ENCODE measurements at places on chromosomes 3 and 15.

DNA sequence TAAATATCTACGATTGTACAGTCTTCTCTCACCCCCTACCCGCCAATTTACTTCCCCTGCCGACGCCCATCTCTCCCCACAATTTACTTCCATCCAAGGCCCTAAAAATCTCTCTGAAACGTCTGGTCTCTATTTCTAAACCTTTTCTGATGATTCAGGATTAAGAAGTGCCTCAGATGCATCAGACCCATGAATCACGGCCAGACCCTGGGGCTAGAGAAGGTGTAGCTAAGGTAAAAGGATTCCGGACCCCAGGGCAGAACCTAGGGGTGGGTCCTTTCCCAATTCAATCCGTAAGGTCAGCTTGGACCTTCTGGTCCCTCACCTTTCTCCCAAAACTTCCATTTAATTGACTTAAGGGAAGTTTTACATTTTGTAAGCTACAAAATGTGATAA, 46.4 kb downstream of the LRIG1 start:
- DNase-seq = no peak

DNA sequence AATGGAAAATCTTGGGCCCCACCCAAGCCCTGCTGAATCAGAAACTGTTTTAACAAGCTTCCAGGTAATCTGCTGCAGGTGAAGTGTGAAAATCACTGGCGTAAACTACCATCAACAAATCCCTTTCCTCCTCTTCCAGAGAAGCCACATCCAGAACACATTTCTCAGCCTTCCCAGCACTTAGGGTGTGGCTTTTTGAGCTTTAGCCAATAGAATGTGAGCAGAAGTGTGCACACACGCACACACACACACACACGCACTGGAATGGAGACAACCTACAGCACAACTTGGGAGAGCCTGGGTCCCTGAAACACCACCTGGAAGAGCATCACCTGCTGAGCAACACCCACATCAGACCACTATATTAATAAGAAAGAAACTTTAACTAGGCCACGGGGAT, 98.6 kb downstream of the OSBPL10 start:
- DNase-seq = no peak

DNA sequence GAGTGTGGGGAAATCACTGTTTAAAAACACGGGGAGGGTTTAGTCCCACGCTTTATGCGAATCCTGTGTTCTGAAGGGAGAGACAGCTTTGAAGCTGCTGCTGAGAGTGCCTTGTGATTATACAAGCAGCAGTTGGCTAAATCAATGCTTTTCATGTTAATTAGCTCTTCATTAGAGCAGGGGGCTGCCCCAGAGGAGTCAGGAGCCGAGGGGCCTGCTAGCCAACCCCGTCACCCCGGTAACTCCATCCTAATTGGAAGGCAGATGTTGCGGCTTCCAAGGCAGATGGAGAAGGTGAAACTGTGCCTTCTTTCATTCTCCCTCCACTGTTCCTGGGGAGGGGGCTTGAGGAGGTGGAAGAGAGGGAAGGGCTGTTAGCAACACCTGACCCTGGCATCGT, 92.4 kb upstream of the ANKRD34C start:
- DNase-seq = no peak

DNA sequence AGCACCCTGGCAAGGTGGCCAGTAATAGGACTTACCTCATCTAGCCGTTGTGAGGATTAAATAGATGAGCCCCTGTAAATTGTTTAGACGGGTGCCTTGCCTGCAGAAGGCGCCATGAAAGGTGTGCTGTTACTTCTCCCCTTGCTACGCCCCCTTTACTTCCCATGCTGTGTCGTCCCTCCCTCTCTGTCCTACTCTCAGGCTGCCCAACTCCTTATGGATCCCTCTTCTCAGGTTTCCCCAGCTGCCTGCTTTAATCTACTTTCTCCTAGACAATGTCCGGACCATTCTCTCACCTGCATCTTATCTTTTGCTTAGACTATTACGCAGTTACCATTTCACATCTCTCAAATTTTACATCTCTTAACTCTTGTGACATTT, 1.7 kb upstream of the FBXW12 start:
- DNase-seq = no peak

DNA sequence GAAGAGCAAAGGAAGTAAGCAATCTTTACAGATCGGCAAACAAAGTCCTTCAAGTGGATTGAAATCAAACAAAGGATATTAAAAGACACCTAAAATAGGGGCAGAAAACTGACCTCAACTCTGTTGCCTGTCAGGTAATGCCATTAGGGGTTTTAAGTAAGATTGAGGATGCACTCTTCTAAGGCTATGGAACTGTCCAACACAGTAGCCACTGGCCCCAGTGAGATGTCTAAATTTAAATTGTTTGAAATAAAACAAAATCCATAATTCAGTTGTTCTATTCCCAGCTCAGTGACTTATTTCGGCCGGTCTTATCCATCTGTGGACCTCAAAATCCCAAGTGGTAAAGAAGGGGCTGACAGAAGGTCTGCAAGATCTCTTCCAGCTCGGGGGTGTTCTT, 49.5 kb upstream of the LMCD1 start:
- DNase-seq = no peak

DNA sequence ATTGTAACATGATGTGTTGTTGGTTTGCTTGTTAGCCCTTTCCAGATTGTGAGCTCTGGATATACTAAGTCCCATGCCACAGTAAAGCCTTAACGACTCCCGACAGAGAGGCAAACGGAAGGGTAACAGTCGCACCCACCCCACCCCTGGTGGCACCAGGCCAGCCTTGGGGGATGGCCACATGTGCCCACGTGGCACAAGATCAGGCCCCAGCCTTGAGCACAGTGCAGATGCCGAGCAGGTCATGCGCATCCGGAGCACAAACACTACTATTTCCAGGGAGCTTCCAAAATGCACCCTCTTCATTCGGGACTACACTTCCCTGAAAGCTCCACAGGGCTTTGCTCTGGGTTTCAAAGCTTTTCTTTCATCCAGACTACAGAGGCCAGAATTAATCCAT, 10.7 kb upstream of the HPS3 start:
- DNase-seq = no peak

DNA sequence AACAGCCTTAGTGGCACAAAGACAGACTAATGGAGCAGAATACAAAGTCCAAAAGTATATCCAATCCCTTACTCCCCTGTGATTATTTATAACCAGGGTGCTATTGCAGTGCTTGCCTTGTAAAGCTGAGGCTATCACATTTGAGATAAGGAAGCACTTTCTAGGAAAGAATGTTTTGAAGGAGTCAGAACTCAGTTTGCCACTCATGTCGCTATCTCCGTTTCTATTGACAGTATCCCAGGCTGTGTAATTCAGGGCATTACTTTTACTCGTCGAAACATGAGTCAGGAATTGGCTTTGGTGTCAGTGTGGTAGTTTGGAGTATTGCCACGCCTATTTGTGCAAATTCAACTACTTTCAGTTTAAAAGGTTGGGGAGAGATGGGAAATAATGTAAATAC, 78.4 kb downstream of the FBXL2 start:
- no peak for DNase-seq

DNA sequence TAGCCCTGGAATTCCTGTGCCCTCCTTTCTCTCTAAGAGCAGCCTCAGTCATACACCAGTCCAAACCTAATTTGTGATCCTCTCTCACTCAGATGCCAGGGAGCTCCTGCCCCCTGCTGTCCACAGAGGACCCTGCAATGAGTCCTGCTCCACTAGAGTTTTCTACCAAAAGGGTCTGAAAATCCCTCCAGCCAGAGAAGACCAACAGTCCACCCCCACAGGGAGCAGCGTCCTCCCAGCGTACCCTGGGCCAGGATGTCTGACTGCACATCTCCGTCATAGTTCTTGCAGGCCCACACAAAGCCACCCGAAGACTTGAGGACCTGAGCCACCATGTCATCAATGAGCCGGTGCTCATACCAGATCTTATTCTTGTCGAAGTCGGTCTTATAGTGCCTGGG, 15.4 kb downstream of the IDH2 start:
- no peak for DNase-seq

DNA sequence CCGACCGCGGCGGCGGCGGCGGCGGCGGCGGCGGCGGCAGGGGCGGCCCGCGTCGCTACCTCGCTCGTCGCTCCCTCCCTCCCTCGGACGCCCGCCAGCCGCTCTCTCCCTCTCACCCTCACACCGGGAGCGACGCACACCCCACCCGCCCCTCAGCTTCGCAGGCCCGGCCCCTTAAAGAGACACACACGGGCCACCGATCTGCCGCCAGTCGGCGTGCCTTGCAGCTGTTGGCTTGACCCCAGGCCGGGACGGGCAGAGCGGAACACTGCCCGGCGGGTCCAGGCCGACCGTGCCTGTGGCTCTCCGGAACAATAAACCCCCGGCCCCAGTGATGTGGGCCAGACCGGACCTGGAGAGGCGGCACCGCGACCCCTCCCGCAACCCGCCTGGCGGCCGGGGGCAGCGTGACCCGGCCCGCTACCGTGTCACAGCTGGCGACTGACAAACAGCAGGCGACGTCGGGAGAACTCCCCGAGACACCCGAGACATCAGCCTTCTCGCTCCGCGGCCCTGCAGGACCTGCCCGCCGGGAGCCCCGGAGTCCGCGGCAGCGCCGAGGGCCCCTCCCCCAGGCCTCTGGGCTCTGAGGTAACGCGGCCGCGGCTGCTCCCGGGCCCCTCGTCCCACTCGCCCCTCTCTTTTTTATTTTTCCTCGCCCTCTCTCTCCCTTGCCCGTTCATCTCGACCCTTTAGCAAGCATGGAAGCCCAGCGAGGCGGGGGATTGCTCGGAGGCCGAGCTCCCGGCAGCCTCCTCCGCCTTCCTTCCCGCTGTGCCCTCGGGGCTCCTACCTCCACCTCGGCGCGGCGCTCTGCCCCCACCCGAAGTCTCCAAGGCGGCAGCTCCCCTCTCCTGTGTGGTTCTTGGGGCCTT, at the start of gene SETD2:
TSS of gene SETD2 (minus strand) at position 107 of the 875 bp plus-strand sequence. CDS start 189 bp downstream, outside the sequence.
- DNase-seq = peak; percentile 79

DNA sequence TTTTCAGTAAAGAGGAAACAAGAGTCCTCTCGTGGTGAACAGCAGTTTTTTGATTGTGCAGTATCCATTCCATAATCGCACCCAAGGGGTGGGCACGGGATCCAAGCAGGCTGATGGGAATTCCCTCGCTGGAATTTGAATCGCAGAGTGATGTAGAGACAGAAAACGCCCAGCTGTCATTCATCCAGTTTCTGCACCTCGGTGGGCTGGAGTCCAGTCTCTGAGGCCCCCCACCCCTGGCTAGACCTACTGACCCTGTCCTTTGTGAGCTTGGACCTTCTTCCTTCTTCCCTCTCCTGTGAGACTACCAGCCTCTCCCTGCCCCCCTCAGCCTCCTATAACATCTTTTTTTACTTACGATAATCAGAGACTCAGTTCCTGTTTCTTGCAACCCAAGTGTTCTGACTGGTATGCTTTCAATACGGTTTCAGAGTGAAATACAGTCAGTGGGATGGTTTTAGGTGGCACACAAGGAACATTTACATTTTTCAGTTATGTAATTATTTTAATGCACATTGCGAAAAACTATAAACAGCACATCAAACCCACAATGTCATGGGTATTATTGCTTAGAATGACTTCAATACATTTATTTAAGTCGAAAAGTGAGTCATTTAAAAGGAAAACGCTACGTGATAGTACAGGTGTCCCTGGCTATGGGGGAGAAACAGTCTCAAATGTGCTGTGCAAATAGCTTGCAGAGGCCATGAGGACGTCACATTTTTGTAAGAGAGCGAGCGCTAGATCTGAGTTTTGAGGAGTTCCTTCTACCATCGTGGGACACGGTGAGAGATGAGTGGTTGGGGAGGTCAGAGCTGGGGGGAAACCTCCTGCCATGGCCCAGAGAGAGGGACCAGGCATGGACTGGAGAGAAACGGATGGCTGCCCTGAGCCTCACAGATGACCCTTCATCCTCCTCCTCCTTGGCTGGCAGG, 37.5 kb upstream of the CHST2 start:
- DNase-seq = no peak

DNA sequence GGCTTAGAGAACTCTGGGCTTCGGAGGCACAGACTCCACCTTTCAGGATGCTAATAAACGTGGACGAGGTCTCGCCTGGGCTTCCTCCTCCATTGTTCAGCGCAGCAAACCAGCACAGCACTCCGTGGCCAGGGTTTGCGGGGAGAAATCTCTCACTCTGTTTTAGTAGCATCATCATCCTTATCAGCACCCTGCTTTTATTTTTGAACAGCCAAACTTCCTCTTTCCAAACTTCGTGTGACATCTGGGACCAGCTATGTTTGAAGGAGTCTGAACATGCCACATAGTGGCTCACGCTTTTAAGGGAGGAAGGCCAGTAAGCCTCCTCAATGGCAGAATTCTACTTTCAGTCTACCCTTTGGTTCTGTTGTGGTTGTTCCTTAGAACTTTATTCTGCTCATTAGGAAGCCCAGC, 149.0 kb downstream of the PGPEP1L start:
- DNase-seq = no peak

GRCh38 chr3:30723211-30723610, 116.8 kb downstream of the TGFBR2 start:
- DNase-seq = no peak

GRCh38 chr15:78167227-78167888, 18.2 kb downstream of the IDH3A start:
- DNase-seq = no peak

GRCh38 chr3:40079203-40079846, 230.2 kb upstream of the EIF1B start:
- peak; percentile 83 for DNase-seq

DNA sequence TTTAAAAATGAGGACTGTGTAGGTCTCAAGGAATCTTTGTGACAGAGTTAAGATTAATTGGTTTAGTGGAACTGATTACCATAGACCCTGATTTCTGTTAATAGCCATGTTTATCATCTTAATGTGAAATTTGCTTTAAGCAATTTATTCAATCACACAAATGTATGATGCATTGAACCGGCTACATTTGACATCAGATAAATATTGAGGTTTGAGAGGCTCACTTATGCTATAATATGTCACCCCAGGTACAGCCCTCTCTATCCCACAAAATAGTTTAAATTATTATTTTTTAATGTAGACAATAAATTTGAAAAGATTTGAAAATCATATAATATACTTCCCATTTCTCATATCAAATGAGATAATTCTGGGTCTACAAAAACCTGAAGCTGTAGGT, 413.3 kb downstream of the NAALADL2 start:
- no peak for DNase-seq

- no peak for DNase-seq
Measured at GRCh38 chr3:58434511-58434910, 879 bp upstream of the PDHB start.
